ENCODE measurements at places on chromosomes 12 and 14. TPM values are rescaled to one million over a fixed set of nuclear protein-coding genes. Genes with fewer than 3 reads are reported as not detected.

LRRC10 gene
- total RNA-seq = not detected

CD163L1 gene
- total RNA-seq = 2.8 TPM

OR4E2 gene
- not detected for total RNA-seq

SLC10A1 gene
- not detected for total RNA-seq

DNA sequence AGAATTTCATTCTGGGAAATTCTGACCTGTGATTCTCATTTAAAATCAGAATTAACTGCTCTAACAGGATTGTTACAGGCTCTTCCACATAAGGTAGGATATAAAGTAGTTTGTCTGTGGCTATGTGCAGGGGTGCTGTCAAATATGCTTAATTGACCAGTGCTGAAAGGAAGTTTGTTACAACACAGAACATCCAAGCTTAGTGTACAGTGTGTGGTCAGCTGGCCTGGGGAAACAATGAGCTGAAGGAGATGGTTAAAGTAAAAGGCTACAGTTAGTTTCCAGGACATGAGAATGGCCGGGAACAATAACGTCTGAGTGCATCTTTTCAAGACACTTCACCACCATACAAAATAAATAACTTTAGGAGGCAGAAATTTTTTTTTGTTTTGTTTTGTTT, 68.0 kb downstream of the PKP2 start:
- H3K4me3 ChIP-seq = no peak overlapping the region
- no peak for DNase-seq
- H3K4me1 ChIP-seq = no peaks in the 10 kb centered on the region

- no peaks in the 10 kb centered on the region for H3K36me3 ChIP-seq
- H3K4me3 ChIP-seq = no peak overlapping the region
- no peaks in the 10 kb centered on the region for H3K4me1 ChIP-seq
- no peak overlapping the region for H3K27ac ChIP-seq
- no peaks in the 10 kb centered on the region for H3K27me3 ChIP-seq
Observed at GRCh38 chr12:84637926-84638325, 274.7 kb downstream of the SLC6A15 start.

DNA sequence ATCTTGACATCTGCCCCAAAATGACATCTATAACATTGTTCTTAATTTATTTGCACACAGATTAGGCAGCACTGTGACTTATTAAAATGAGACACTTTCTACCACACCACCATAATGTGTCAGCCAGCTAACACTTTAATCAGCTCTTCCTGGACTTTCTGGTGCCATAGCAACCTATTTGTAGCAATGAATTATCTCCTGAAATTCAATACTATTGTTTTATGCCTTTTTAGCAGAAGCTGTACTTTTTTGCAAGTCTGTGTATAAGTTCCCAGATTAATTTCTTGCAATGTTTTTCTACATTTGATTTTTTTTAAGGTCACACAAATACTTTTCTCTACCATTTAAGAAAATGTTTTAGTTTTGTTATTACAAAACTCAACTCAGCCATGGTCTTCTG, 72.8 kb upstream of the SAV1 start:
- no peaks in the 10 kb centered on the region for H3K4me1 ChIP-seq
- no peak for DNase-seq
- no peak overlapping the region for H3K27ac ChIP-seq
- no peaks in the 10 kb centered on the region for H3K27me3 ChIP-seq
- H3K36me3 ChIP-seq = peaks cover 7% of the 10 kb centered on the region

DTX1 gene
- 2.6 TPM for total RNA-seq

- no peaks in the 10 kb centered on the region for H3K27me3 ChIP-seq
- no peak overlapping the region for H3K4me3 ChIP-seq
- H3K4me1 ChIP-seq = no peaks in the 10 kb centered on the region
- H3K27ac ChIP-seq = no peak overlapping the region
- no peaks in the 10 kb centered on the region for H3K36me3 ChIP-seq
- no peak for DNase-seq
Observed at GRCh38 chr12:47121146-47121545, 41.4 kb upstream of the AMIGO2 start.

Measured in esophagus squamous epithelium (tissue), 5 donors.